Stimulated activated CD4-positive, alpha-beta T cell treated with anti-CD3 and anti-CD28 coated beads, TNF-alpha, amount 100 ng/mL, for 48 hours (primary cell): ENCODE measurements at places on chromosomes 1 and 21.

GRCh38 chr1:32128479-32128878 lies 20.6 kb downstream of the KPNA6 start:
- no peak for DNase-seq

GRCh38 chr1:226322986-226323385 lies 14.0 kb upstream of the LIN9 start:
- no peak for DNase-seq

- no peak for DNase-seq
Observed at GRCh38 chr1:107920999-107921398, 44.0 kb downstream of the VAV3 start.

DNA sequence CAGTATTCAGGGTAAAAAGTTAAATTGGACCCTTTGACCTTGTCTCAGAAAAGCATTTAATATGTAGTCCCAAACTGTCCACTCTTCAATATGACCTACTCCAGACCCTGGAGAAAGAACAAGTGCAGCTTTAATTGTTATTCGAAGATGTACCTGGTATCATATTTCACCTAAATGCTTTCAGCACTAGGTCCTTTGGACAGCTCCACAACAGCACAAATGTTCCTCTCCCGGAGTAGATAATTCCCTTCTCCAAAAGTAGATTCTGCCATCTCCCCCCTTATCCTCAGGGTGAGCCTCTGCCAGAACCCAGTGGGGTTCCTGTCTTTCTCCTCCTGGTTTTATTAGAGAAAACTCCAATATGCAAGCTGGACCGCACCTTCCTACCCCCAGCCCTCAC lies 104.5 kb upstream of the AJAP1 start:
- DNase-seq, result no peak
